Activated CD8-positive, alpha-beta memory T cell treated with anti-CD3 and anti-CD28 coated beads for 1 hour (primary cell): ENCODE measurements at places on chromosomes 5 and 9.
A peak's percentile ranks its signal among the peaks of the same experiment; 100 is the strongest.

GRCh38 chr5:168879929-168880328 is 300.8 kb upstream of the PANK3 start:
- DNase-seq, result no peak

- DNase-seq, result no peak
Observed at GRCh38 chr5:38535248-38535750, 21.1 kb downstream of the LIFR start.

GRCh38 chr5:137688210-137688840 is 47.6 kb downstream of the KLHL3 start:
- no peak for DNase-seq

DNA sequence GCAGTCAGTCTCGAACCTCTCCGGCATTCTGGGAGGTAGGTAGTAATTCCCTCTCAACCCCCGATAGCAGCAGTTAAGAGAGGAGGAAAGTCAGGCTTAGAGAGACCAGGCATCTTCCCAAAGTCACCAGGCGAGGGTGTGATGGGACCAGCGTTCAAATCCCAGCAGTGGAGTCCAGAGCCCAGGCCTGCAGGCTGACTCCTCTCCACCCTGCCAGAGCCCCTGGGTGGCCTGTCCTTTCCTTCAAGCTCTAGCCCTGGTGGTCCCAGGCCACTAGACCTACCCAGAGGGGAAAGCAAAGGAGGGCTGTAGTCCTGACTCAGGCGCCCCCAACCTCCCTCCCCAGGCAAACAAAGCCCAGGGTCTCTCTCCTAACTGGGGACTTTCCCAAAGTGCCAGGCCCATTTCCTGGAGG is 4.2 kb upstream of the NR5A1 start:
- DNase-seq, result no peak

DNA sequence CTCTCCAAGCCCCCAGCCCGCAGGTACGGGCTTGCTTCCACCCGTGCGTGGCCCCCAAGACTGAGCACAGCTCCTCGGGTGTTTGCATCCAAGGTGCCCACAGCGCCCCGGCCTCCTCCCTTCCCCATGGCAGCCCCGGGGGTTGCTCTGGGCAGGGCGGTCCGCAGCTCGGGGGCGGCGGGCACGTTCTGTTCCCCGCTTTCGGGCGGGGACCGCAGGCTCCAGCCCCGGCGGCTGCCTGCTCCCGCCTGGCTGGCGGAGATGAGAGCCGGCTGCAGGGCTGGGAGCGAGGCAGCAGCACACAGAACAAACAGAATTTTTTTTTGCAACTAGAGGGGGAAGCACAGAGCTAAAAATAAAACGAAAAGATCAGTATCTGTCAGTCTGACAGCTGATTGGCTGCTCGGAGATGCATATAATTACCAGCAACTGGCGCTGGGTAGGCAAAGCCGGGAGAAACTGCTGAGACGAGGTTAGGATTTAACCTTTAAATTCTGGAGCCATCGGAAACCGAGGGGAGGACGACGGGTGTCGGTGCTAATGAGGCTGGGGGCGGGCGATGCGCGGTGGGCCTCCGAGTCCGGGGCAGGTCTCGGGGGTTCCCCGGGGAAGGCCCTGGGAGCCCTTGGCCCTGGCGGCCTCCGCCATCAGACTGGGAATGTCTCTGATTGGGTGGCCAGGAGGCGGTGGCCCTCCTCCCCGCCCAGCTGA is 142.7 kb upstream of the IER5L start:
- DNase-seq, result peak; percentile 22

DNA sequence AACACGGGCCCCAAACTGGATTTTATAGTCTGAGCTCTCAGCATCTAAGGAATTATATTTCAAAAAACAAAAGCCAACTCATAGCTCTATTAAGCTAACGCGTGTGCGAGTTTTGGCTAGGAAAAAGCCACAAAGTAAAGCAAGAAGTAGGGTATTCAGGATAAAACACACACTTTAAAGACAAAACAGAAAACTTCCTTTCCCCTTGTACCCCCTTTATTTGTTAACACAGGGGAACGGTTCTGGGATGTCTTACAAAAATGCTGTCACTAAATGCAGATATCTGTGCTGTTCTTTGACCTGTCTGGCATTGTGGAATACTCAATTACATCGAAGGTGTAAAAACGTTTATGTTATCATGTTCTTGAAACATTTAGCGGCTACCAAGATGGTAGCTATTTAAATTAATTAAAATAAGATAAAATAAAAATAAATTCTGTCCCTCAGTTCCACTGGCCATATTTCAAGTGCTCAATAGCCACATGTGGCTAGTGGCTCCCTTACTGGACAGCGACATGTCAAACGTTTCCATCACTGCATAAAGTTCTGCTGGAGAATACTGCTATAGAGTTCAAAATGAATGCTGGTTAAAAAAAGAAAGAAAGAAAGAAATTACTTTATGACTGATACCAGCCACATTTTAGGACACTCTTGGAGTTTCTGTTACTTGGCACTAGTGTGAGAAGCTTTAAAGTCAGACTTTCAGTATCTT is 7.2 kb upstream of the MEF2C start:
- no peak for DNase-seq

DNA sequence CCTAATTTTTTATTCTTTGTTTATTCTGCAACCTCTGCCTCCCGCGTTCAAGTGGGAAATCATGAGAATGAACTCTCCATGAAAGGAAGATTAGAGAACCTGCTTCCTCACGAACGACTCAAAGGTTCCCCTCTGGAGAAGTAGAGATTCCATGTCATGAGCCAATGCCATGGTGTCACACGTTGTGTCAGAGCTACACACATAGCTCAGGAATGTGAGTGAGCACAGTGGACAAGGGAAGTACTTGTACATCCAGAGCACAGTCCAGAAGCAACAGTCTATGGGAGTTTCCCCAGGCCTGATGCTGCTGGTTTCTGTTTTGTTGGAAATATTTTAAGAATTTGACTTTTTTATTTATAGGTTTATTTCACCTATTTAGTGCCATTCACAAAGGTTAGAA is 26.8 kb upstream of the PPP2CA start:
- no peak for DNase-seq

DNA sequence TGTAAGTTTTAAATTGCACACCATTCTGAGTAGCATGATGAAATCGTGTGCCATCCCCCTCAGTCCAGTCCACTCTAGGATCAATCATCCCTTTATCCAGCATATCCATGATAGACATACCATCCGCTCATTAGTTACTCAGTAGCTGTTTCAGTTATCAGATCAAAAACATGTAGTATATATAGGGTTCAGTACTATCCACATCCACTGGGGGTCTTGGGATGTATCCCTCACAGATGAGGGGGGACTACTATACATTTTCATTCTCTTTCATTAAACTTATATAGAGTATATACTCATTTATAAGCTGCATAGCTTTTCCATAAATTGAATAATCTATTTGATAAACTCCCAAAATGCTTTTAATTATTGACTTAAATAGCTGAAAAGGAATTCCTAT is 67.6 kb downstream of the MEIKIN start:
- no peak for DNase-seq

DNA sequence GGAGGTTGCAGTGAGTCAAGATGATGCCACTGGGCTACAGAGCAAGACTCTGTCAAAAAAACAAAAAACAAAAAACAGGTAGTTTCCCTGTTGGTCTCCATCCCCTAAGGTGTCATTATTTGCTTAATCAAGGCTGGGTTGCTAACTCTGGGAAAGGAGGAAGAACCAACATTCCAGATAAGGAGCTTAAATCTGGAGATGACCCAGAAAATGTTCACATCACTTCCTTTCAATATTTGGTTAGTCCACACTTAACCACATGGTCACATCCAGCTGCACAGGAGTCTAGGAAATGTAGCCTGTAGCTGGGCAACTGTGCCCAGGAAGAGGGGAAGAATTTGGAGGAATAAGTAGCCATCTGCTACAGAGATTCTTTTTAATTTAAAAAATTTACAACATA is 25.9 kb upstream of the MEGF9 start:
- DNase-seq, result no peak

- no peak for DNase-seq
Observed at GRCh38 chr9:69121155-69122081, 52.7 kb upstream of the TJP2 start.

- no peak for DNase-seq
Observed at GRCh38 chr9:69549310-69550202, 122.6 kb downstream of the APBA1 start.

- no peak for DNase-seq
Observed at GRCh38 chr5:21071986-21072385, 1084.0 kb upstream of the CDH18 start.

DNA sequence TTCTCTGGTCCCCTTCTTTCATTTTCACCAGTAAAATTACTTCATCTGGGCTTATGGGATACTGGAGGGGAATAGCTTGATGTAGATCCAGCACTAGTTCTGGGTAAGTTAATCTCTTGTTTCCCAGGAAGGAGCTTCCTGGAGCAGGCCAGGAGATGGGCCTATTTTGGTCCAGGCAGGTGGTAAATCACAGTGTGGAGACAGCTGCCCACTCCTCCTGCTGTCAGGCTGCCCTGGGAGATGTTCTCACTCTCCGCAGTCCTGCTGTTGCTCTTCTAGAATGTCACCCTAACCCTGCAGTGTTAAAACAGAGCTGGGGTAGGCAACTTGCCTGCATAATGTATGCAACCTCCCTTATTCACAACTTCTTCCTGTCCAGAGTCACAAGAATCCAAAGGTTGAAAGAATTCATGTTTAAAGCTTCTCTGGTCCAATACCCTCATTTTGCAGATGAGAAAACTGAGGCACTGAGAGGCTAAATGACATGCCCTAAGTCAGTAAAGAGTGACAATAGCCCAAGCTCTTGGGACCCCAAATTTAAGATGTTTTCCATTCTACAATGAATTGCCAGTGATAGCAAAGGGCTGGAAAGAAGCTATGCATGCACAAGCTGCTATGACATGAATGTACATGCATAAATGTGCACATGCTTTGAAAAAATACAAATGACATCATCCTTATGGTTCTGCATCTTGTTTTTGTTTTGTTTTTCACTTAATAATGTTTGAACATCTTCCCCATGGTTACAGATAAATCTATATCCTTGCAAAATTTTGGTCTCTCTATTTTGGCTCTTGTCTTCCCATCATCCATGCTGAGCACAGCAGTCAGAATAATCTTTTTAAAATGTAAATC is 71.8 kb upstream of the ADRA1B start:
- DNase-seq, result no peak

DNA sequence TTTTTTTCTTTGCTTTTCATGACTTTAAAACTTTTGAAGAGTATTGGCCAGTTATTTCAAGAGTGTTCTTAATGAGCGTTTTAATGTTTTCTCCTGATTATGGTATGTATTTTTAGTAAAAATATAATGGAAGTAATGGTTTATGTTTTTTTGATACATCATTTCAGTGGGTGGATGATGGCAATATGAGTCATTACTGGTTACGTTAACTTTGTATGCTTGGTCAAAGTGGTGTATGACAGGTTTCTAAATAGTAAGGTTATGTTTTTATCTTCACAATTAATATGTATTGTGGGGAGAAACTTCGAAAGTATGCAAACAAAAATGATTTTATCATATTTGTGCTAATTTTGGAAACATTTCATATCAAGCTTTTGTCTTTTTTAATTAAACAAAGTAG is 176.7 kb upstream of the PRDM9 start:
- DNase-seq, result no peak

GRCh38 chr9:114588651-114589526 is 1.3 kb downstream of the ATP6V1G1 start:
- DNase-seq, result no peak

DNA sequence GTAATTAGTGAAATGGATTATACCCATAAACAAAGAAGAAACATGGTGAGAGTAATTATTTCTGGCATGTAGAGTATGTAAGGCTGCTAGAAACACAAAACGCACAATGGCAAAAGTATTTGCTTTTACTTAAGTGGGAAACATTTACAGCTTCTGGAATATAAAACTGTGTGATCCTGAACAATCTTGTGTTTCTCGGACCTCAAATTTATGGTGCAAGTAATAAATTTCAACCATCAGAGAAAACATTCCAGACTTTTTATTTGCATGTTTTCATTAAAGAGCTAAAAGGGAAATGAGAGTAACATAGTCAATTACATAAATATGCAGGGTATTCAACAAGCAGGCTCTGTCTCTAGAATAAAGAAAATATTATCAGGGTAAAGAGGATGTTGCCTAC is 17.2 kb upstream of the PRR16 start:
- no peak for DNase-seq

GRCh38 chr5:1908931-1909330 is 26.2 kb upstream of the IRX4 start:
- DNase-seq, result no peak

DNA sequence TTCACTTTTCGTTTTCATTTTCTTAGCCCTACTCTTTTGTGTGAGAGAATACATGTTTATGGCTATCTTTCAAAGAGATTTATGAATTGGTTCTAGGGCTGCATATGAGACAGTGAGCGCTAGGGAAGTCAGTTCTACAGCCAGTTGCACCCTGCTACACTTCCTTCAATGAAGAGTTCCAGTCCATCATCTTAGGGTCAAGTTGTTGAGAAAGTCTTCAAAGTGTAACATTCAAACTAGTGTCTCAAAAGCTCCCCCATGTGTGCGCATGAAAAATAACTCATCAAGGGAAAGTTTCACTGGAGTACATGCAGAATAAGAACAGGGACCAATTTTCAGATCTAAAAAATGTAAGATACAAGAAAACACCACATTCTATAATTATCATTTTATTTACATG is 317.2 kb downstream of the DEPDC1B start:
- no peak for DNase-seq

DNA sequence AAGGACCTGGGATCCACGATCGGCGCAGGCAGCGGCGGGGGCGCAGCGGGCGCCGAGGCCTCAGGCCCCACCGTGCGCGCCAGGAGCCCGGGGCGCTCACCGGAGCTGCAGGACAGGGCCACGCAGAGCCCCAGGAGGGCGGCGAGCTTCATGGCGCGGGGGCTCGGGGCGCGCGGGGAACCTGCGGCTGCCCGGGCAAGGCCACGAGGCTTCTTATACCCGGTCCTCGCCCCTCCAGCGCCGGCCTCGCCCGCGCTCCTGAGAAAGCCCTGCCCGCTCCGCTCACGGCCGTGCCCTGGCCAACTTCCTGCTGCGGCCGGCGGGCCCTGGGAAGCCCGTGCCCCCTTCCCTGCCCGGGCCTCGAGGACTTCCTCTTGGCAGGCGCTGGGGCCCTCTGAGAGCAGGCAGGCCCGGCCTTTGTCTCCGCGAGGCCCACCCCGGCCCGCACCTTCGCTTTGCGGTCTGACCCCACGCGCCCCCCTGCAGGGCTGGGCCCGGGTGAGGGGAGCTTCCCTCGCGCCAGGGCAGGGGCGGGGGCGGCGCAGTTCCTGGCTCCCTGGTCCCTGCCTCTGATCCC is at the start of gene SCGB3A1:
TSS of gene SCGB3A1 (minus strand) at position 189 of the 577 bp plus-strand sequence. CDS start at position 152, 37 bp downstream.
- no peak for DNase-seq

- no peak for DNase-seq
Observed at GRCh38 chr5:169216866-169217265, 84.1 kb downstream of the SLIT3 start.

DNA sequence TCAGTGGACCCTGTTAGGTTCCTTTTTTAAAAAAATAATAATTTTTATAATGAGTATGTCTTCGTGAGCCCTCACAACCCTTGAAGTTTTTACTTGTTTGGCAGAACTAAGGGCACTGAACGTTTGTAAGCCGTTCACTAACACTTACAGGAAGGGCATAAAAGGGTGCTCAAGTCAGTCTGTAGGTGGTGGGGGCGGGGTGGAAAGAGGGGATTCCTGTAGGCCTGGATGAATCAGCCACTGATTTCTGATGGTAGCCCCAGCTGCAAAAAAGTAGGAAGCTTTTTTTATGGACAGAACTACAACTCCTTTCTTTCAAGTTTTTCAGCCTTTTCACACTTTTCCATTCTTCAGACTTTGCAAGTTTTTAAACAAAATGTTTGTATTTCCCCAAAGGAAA is 35.8 kb downstream of the PIK3R1 start:
- DNase-seq, result no peak
